ENCODE measurements at places on chromosomes 1 and 21.

GRCh38 chr1:198649968-198650338 is 11.1 kb downstream of the PTPRC start:
- DNase-seq: no peak

DNA sequence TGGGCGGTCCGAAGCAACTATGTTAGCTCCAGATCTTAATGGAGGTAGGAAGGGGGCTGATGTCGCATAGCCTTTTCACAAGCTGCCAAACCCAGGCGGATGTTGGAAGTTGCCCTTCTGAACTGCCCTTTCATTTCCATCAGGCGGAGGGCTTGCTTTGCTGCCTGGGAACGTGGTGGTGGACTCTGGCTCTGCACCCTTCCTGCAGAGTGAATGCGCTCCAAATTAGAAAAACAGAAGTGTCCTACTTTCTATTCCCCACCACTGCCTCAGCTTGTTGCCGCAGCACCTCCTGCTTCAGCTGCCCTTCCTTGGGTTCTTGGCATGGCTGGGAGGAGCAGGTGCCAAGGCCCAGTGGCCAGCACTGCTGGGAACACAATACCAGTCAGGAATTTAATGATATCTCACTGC is 60.6 kb downstream of the AK4 start:
- DNase-seq: no peak

GRCh38 chr1:55232448-55233144 is 17.4 kb upstream of the USP24 start:
- DNase-seq: no peak

GRCh38 chr1:228378873-228379460 is 27.7 kb downstream of the TRIM11 start:
- no peak for DNase-seq

- no peak for DNase-seq
Measured at GRCh38 chr1:237249120-237249519, 207.1 kb downstream of the RYR2 start.

GRCh38 chr1:246309247-246309884 is 197.7 kb downstream of the SMYD3 start:
- DNase-seq: no peak

GRCh38 chr1:150493175-150493574 is 6.0 kb downstream of the TARS2 start:
- no peak for DNase-seq

GRCh38 chr1:200351826-200352549 is 57.8 kb downstream of the ZNF281 start:
- DNase-seq: no peak

DNA sequence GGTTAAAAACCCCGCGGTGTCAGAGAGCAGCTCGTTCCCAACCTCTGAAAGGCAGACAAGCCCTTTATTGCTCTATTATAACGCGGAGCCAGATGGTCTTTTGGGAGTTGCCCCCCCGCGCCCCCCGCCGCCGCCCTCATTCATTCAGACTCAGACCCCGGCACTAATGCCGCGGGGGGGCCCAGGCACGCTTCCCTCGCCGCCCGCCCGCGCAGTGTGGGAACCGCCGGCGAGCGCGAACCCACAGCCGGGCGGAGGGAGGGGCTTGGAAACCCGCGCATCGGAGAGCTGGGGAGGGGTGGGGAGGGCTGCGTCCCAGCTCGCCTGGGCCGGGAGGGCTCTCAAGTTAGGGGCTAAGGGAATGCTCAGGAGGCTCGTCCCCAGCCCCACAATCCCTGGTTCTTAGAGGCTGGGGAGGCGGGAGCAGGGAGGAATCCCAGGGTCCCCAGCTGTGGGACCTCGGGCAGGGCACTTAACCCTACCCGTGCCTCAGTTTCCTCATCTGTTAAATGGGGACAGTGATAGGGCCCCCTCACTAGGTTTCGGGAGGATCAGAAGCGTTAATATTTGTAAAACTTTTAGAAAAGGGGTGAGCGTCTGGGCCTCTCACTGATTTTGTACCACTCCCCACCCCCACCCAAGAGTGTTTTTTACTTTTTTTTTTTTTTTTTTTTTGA is 10.9 kb upstream of the HES5 start:
- peak; percentile 89 for DNase-seq

- no peak for DNase-seq
Measured at GRCh38 chr21:36034211-36034913, 26.0 kb downstream of the SETD4 start.

- DNase-seq: no peak
Measured at GRCh38 chr1:21568006-21568746, 59.0 kb downstream of the ALPL start.

GRCh38 chr1:8739377-8739776 is 78.1 kb downstream of the RERE start:
- DNase-seq: no peak

- DNase-seq: no peak
Measured at GRCh38 chr21:23986214-23986613, 1621.1 kb downstream of the MRPL39 start.

GRCh38 chr1:247639381-247639981 is 34.1 kb downstream of the OR2G3 start:
- peak; percentile 77 for DNase-seq

GRCh38 chr1:232655028-232655745 is 25.3 kb upstream of the SIPA1L2 start:
- no peak for DNase-seq

DNA sequence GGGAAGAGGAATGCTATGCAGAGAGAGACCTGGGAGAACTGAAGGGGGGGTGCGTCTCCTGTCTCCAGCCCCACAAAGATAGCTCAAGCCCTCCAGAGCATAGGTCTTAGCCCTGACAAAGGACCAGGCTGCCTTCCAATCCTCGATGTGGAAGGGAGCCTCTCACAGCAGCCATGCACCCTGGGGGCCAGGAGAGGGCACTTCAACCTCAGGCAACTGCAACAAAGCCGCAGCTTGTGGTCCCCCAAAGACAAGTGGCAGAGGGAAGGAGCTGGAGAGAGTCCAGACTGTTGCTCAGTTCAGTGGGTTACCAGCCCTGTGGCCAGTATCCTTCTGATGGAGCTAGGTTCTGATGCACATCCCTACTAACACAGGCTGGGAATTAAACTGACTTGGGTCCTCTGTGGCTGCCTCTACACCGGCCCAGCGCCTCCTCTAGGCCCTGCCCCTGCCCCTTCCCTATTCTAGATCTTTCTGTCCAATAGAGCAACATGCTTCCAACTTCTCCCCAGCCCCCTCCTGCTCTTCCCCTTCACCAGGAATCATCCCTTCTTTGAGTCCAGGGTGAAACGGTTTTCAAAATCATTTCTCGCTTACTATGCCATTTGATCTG is 100.7 kb upstream of the SPATA6 start:
- DNase-seq: peak; percentile 91

DNA sequence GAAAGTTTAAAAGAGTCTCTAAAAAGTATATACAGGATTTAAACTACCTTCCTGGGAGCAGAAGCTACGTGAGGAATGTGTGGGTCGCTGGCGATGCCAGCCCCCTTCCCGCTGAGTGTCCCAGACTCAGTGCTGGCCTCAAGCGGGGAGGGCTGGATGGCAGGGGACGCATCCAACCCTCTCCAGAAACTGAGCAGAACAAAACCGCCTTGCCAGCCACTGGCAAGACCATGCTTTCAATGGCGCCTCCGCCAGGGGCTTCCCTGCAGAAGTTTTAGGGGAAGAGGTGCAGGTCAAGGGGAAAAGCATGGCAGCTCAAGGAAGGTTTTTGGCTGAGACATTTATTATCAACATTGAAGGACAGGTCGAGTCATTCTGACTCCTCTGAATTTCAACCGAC is 26.1 kb downstream of the NADK start:
- no peak for DNase-seq

DNA sequence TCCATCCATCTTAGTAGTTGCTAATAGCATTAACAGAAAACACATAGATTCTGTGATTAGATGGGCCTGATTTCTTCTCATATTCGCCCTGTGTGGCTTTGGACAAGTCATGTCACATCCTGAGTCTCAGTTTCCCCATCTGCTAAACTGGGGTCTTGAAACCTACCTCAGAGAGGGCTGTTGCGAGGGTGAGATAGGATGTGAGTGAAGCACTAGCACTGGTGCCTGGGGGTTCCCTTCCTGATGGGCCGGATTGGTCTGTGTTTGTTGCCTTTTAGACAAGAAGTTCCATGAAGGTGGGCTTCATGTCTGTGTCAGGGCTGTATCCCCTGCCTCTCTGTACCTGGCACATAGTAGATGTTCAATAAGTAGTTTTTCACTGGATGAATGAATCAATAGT is 3.5 kb upstream of the MAN1C1 start:
- DNase-seq: no peak

DNA sequence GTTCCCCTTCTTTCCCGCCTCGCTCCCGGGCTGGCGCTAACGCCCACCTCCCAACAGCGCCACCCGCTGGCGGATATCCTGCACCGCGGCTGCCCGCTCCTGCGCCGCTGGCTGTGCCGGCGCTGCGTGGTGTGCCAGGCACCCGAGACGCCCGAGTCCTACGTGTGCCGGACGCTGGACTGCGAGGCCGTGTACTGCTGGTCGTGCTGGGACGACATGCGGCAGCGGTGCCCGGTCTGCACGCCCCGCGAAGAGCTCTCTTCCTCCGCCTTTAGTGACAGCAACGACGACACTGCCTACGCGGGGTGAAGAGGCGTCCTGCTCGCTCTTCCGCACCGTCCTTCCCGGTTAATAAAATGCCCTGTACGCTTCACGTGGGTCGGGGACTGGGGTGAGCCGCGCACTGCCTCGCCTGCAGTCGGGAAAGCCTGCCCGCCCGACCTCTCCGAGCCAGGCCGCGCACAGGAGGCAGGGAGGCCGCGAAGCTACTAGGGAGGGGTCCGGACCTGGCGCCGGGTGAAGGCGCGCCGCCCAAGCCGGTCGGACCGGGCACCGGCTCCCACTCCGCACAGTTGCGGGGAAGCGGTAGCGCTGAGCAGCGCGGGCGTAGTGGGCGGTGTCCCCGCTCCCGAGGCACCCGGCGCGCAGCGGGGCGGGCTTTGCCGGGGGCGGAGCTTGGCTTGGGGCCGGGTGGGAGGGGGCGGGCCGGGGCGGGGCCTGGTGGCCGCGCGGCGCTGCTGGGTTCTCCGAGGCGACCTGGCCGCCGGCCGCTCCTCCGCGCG is at the start of gene ADAM15:
ADAM15 (plus strand) TSS at position 757 of the 782 bp plus-strand sequence. CDS start 71 bp downstream, outside the sequence.
- peak; percentile 95 for DNase-seq

- no peak for DNase-seq
Measured at GRCh38 chr1:168079761-168080160, 57.0 kb downstream of the GPR161 start.

DNA sequence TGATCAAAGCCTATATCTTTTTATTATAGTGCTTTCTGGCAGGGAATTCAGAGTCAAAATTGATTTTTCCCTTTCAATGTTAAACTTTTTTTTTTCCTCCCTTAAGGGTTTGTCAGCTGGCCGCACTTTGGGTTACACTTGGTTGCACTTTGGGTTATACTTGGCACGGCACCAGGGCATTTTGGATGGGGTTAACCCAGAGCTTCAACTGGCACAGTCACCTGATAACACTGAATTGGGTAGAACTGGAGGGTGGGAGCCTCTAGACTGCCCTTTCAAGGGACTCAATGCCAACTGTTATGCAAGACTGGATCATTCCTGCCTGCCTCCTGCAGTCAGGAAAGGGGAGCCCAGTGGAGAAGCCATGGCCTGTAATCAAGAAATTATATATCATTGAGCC is 211.5 kb downstream of the KCNJ6 start:
- DNase-seq: no peak

- DNase-seq: no peak
Measured at GRCh38 chr1:44611866-44612265, 62.4 kb downstream of the TMEM53 start.

DNA sequence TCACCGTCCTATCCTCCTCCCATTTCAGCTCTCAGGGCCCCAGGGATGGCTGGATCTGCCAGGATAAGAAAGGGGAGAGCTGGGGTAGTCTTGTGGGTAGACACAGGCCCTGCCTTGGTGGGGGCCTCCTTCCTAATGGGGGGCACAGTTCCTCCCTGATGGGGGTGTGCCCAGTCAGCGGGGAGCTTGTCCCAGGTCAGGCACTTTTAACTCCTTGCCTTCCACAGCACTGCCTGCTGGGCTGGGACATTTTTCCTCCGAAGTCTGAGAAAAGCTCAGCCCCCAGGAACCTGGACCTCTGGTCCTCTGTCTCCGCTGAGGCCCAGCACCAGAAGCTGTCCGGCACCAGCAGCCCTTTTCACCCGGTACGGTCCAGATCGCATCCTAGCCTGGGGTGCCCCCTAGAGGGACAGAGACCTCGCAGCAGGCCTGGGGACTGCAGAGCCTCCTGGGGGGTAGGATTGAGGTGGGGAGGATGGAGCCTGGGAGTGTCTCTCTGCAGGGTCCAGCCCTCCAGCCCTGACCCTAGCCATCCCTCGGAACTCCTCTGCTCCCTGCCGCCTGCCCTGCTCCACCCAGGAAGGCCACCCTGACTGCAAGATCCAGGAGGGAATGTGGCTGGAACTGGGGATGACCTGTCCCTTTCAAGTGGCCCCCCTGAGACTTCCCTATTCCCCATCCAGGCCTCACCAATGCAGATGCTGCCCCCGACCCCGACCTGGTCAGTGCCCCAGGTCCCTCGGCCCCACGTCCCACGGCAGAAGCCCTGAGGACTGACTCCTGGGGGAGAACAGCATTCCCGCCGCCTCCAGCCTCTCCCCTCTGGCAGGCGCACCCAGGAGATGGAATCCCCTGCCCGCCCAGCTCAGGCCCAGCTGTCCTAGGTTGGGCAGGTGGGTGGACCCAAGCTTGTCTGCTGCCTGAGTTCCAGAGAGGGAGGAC is 12.0 kb downstream of the MIIP start:
- DNase-seq: no peak

DNA sequence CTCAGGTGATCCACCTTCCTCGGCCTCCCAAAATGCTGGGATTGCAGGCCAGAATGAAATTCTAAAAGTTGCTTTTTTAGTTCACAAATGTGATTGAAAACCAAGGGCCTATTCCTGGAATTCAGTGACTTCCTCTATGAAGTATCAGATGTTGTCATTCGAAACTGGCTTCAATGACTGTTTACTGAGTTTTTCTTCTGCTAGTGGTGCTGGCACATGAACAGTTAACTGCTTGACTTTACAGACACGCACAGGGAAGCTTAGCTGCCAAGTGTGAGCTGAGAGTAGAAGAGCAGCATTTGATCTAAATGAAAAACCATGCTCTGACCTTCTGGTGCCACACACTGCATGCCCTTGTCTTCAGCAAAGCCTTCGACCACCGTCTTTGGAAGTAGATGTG is 32.8 kb upstream of the AJAP1 start:
- DNase-seq: no peak

GRCh38 chr1:23344987-23345472 is 946 bp upstream of the HNRNPR start:
- DNase-seq: no peak

DNA sequence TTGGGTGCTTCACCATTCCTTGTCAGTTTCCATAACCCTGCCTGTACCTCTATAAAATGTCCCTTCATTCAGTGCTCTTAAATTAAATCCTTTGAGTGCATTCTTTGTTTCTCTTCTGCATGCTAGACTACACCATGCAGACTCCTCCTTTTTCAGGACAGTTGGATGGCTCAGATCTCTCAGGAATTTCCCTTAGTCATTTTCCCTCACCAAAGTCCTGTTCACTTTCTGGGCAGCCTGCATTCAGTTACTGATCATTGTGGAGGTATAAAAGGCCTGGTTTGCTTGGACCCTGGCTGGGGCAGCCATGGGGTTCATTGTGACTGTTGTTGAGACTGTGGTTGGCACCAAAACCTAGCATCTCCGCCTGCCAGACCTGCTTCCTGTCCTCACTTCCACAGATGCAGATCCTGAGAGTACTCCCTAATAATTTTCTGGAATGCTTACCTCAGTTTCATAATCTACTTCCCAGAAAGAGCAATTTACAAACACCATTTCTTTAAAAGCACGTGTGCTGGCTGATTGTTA is 88.4 kb downstream of the PDE4B start:
- no peak for DNase-seq

- no peak for DNase-seq
Measured at GRCh38 chr1:20356850-20357459, 66.3 kb downstream of the VWA5B1 start.

- DNase-seq: no peak
Measured at GRCh38 chr21:37459575-37459974, 93.0 kb downstream of the DYRK1A start.
